ENCODE measurements at places on chromosomes 16 and 17.

GRCh38 chr16:12087901-12088421 lies 111.4 kb downstream of the SNX29 start:
- DNase-seq, result no peak

DNA sequence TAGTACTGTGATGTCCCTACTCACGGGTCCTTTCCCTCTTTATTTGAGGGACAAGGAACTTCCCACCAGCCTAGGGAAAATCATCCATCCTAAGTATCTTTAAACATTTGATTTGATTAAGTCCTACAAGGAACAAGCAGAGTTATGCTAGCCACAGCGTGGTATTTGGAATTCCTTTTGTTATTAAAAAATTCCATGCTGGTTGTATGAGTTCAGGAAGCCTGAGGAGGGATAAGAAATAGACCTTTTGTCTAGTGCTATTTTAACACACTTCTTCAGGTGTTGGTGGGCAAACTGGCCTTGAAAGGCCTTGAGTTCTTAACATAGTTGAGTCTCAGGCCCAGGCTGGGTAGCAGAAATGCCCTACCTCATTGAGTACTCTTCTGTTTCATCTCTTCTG lies 105.4 kb upstream of the TBX2 start:
- DNase-seq, result no peak

DNA sequence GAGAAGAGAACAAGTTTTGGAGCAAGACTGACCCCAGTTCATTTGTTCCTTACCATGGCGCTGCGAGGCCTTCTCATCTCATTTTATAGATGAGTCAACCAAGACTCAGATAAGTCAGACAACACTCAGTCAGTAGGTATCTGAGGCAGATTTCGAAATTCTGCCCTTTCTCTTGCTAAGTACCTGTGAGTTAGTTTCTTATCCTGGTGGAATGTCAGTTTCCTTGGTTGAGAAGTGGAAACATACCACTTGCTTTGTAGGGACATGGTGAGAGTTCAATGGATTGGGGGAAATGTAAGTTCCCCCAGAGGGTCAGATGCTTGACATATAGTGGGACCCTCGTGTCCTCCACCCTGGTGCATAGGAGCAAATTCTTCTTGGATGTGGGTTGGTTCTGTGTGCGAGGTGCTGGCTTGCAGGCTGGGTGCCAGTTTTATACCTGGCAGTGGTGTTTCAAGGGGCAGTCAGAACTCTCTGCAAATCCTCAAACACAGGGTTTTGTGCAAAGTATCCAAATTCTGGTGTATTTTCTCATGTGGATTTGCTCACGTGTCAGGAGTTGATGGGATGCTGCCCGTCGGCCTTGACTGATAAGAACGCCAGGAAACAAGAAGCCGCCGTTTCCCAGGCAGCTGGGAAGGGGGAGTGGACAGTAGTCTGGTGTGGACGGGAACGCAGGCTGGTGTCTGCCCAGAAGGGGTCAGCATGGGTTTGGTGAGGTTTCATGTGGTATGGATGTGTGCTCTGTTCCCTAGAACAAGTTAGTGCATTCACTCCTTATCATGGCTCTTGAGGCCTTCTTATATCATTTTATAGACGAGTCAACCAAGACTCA lies 61.1 kb upstream of the CIBAR2 start:
- DNase-seq, result peak; percentile 40

DNA sequence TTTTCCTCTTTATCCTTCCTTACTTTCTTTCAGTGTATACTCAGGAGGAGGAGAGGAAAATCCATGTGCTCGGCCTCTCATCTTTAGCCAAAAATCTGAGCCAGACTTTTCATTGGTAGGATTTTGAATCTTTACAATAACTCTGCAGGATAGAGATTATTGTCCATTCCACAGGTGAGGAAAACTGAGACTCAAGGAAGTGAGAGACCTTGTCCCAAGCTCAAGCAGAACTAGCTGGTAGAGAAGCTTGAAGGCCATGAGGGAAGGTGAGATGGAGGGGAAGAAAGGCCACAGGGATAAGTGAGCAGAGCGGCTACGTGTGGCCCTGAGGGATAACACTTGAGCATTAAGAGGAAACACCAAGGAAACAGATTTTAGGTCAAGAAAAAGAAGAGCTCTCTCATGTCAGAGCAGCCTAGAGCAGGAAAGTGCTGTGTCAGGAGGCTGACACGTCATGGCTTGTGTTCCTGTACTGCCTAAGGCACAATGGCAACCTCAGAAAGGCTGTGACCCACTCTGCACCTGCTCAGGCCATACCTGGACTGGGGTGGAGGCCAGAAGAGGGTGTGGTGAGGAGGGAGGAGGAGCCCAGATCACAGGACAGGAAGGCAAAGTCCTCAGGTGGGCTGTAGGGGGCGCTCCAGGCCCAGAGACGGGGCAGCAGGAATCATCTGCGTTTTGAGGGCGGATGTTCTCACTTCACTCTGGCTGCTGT lies 11.9 kb downstream of the MT4 start:
- peak; percentile 84 for DNase-seq

DNA sequence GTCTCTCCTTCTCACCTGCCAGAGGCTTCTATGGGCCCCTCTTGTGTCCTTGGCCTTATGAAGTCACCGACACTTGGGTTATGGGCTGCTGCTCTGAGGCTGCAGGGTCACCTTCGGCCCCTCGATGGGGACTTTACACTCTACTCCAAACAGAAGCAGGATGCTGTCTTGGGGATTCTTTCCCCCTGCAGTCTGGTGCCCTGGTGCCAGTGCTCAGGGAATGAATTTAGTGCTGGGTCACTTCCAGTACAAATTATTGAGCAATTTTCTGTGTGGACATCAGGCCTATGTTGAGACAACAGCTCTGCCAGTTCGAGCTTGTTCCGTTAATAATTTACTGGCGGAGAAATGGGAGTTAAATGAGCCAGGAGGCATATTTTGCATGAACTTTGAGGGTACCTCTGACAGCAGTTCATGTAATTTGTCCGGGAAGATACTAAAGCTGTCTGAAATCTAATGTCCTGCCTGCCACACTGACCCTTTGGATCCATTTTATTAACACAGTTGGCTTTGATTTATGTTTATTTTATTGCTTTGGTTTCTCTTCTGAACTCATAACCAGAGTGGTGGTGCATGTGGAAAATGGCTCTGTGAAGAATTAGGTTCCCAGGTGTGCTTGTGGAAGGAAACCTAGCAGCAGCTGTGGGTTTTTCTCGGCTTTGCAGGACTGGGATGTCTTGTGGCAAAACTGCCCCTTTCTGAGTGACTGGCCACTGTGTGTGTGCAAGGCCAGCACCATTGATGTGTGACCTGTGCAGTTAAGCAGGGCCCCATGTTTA lies 34.1 kb upstream of the DHX8 start:
- no peak for DNase-seq

GRCh38 chr17:20983359-20983637 lies 59.5 kb downstream of the USP22 start:
- no peak for DNase-seq

DNA sequence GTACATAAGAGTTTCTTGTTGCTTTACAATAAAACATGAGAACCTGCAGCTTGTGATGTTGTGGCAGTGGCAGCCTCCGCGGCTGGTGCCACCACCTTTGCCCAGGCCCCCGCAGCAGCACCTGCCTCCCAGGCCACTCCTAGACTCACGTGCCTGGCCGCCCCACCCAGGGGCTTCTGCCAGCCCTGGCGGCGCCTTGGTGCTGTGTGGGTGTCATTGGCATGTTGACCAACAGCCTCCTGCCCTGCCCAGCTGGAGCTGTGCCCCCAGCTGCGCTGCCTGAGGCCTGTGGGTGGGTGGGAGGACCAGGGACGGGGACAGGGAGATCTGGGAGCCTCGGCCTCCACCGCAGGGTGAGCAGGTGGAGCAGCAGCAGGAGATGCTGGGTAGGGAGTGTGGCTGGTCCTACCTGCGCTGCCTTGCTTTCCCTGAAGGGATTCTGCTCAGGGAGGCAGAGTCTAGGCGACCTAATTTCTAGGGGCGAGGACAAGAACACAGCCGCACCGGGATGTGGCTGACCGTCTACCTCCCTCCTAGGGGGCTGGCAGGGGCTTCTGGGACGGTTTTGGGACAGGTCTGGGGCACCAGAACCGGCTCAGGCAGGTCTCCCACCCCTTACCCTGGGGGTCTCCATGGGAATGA lies 428 bp upstream of the DNASE1L2 start:
- no peak for DNase-seq

- DNase-seq, result no peak
These were observed 19.1 kb downstream of the ZFHX3 start for GRCh38 chr16:73028721-73029361.

- peak; percentile 40 for DNase-seq
These were observed 12.1 kb downstream of the TTLL6 start for GRCh38 chr17:48804936-48805411.

DNA sequence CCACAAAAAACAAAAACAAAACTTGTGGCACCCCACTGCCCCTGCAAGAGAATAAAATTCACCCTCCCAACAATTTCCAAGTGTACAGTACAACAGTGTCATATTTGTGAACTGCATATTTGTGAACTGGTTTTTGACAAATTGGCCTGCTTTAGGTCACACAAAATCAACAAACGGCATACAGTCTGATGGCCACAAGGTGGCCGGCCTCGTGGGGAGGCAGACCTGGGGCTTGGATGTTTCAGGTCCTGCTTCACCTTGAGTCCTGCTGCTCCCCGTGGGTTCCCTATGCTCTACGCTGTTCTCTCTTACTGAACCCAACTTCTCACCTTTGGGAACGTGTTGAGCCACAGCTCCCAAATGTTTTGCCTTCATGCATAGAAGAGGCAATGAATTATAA lies 102.2 kb downstream of the CDK5R1 start:
- DNase-seq, result no peak

GRCh38 chr17:27471321-27472269 lies 15.3 kb downstream of the KSR1 start:
- no peak for DNase-seq

- DNase-seq, result no peak
These were observed 19.0 kb downstream of the SLC7A5 start for GRCh38 chr16:87850009-87851006.

DNA sequence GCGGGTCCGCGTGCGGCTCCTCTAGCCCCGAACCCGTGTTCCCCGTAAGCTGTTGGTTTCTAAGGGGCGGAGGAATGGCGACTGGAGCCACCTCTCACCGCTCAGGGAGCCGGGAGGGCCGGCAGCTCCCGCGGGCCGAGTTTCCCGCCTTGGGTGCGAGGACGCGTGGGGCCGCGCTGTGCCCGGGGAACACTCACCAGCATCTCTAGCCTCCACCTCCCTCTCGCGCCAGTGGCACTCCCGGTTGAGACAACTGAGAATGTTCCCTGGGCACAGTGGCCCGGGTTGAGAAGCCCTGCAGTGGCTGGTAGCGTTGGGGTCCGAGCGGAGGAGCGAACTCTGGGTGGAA lies 560 bp downstream of the TELO2 start:
- DNase-seq, result peak; percentile 41

DNA sequence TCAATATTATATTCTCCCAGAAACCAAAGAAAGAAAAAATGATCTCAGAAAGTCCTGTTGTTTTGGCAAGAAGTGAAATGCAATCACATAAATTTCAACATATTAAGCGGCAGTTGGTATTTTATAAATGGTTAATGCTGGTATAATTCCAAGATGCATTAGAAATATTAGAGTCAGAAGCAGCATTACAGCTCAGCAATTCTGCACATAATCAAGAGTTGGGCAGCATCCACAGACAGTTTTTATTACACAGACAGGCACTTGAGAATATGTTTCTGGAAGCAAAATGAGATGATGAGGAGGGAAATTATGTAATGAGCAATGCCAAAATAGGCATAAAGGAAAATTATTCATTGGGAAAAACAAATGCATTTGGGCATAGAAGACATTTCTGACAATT lies 148.1 kb downstream of the KCNJ2 start:
- no peak for DNase-seq

DNA sequence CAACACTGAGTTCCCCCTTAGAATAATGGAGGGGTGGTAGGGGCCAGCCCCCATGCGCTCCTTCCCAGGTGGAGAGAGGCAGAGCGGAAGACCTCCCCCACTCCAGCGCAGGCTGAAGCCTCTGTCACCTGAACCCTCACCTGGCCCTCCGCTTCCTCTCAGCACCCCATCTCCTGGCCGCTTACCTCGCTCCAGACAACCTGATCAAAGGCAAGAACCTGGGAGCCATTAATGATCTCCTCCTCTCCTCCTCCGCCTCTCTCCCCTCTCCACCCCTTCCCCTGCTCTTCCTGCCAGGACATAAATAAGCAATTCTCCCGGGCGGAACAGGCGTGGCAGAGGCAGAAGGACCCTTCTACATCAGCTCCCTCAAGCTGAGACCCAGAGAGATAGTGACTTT lies 110.2 kb upstream of the LHX1 start:
- no peak for DNase-seq

GRCh38 chr16:78127130-78127529 lies 27.7 kb downstream of the WWOX start:
- no peak for DNase-seq

- no peak for DNase-seq
These were observed 841 bp downstream of the RAPGEFL1 start for GRCh38 chr17:40178021-40178601.

GRCh38 chr17:42182927-42183734 lies 2.1 kb downstream of the HCRT start:
- no peak for DNase-seq

DNA sequence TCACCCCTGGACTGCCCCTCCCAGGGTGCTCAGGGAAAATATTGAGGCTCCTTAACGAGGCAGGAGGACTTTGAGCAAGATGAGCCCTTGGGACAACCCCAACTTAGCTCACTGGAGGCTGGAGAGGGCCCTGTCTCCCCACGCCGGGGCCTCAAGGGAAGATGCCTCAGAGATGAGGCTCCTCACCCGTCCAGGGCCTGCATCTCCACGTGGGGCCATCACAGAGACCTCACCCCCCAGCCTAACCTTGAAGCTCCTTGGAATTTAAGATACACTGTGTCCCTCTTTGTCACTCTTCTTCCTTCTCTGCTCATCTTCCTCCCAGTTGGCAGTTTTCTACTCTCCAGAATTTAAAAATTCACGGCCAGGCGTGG lies 11.2 kb downstream of the COX4I1 start:
- DNase-seq, result no peak

GRCh38 chr17:15006421-15007128 lies 258.6 kb downstream of the PMP22 start:
- no peak for DNase-seq

GRCh38 chr16:70437017-70437581 lies 1.8 kb downstream of the ST3GAL2 start:
- peak; percentile 90 for DNase-seq

- DNase-seq, result no peak
These were observed 21.5 kb downstream of the NDUFAF8 start for GRCh38 chr17:81260641-81261040.

GRCh38 chr17:32117399-32117798 lies 24.9 kb upstream of the RHOT1 start:
- no peak for DNase-seq

DNA sequence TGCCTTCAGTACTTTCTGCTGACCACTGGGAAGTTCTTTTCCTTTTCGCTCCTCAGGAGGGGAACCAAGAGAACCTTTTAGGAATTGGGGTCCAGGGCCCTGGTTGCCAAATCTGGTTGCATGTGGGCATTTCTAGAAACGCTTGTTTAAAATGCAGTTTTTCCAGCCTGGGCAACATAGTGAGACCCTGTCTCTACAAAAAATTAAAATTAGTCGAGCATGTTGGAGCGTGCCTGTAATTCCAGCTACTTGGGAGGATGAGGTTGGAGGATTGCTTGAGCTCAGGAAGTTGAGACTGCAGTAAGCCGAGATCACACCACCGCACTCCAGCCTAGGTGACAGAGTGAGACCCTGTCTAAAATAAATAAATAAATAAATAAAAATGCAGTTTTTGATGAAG lies 1.2 kb downstream of the PNPO start:
- DNase-seq, result no peak

Measured in HAP-1 (cell line).